Coronary artery (tissue), 2 donors: ENCODE measurements at places on chromosomes 11 and 22.

GRCh38 chr11:129023968-129024676 is 81.5 kb upstream of the TP53AIP1 start:
- DNase-seq, result no peak

DNA sequence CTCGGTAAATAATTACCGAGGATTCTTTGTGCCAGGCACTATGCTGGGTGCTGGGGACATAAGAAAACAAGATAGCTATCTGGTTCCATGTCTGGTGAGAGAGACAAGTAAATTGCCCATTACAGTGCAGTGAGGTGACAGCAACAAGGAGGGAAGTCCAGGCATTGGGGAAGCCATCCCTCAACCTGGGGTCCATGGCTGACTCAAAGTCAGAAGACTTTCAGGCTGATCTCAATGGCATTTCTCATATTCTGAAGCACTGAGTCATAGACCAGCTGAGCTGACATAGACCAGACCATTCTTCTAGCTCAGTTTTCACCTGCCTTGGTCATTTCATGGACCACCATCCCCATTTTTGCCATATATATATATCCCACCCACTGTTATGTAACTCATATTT is 158.8 kb downstream of the TTC17 start:
- DNase-seq, result no peak

DNA sequence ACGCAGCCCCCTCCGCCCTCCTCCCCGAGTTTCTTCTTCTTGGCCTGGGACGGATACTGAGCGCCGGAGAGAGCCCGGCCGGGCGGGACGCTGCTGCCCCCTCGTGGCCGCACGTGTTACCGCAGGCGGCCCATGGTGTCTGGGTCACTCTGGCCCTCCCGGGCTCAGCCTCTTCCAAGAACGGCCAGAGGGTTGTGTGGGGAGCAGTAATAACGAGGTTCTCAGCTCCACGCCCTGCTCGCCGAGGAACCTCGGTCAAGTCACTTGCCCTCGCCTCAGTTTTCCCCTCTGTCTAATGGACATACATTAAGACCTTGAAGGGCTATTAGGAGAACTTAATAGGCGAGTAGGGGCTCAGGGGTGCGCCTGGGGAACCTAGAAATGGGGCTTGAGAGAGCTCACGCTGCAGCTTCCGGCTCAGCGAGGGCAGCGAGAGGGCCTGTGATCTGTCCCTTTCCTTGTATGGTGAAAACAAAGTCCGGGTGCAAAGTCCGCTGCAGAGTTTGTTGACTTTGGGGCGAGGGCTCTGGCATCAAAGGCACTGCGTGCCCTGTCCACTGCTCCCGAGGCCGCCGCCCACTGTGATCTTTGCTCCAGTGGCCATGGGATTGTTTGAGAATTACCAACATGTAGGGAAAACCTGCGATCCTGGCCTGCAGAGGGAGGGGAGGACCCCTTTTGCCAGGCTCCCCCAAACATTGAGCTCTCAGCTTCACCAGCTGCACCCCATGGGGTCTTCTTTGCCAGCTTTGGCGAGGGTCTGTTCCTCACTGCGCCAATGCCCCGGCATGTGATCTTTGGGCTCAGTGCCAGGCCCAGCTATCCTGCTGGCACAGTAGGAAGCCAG is 14.4 kb upstream of the LRP5 start:
- DNase-seq, result no peak

DNA sequence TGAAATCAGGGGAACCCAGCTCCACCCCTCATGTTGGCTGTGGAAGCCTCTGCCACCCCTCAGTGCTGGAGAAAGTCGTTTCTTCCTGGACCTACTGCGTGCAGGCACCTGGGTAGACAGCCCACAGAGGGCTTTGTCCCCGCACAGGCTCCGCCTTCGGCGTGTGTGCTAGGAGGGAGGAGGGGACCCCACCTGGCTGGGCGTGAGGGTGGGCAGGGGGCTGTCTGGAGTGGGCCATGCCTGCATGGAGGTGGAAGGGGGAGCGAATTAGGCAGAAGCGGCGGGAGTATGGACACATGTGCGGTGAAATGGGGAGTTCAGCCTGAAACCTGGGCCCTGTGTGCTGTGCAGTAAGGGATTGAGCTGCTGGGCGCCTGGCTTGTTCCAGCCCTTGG is 49.3 kb downstream of the FBLN1 start:
- no peak for DNase-seq

DNA sequence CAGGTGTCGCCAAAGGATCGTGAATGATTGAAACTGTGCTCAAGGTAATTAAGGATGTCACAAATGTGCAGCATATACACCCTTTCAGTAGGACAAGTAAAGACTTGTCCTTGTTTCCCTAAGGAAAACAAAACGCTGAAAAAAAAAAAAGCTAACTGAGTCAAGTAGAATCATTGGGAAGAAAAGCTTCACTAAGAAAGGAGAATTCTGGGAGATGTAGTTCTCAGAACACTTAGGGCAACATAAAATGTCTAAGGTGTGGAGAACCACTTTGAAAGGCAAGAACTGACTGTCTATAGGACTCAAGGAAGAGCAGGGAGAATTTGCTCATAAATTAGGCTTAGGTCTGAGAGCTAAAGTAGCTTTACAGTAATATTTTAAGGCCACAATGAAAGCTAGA is 2.9 kb upstream of the OR5T1 start:
- DNase-seq, result no peak

DNA sequence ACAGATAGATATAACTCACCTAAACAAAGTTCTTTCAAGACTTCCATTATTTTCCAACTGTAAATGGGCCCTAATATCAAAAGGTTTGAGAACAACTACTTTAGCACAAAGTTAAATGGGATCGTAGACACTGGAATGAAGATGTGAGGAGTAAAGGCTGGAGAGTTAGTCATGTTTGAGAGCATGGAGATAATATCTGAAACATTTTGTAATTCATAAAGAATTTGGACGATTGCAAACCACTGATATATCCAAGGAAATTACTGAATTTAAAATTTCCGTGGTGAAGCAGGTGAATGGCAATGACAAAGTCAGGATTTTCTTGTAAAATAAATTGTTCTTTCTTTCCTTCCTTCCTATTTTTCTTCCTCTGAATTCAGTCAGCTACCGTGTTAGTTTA is 564.9 kb downstream of the CNTN5 start:
- no peak for DNase-seq

GRCh38 chr11:47565340-47566148 is at the start of gene PTPMT1:
Gene PTPMT1, plus strand, starts transcription at chr11:47565599. Its CDS starts 24 bp downstream, at chr11:47565623.
- DNase-seq, result no peak

- no peak for DNase-seq
These were observed 21.5 kb upstream of the TXNRD2 start for GRCh38 chr22:19962909-19963806.

DNA sequence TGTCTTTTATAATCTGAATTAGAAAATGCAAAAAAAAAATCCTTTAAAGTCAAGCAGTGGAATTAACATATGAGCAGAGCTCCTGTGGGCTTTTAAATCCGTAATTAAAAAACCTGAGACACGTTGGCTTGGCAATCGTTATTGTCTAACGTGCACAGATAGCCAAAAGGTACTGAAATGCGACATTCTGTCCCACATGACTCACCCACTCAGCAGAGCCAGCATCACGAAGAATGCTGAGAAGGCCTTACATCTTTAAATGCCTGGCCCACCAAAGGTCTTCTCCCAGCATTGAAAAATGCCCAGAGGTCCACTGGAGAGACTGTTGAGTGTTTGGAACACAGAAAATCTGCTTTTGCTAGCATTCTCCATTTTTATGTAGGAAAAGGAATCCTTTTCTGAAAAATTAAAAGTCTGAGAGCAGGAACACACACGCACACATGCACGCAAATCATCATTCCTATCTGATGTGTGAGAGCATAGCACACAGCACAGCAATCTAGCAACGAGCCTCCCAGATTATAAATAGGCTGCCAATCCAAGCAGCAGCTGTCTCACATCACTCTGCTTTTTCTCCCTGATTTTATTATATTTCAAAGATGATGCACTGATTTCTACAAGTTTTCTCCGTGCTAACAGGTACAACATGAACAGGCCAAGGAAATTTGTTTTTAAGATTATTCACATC is 94.5 kb downstream of the PHF21A start:
- DNase-seq, result no peak

GRCh38 chr11:26549176-26549575 is 22.9 kb downstream of the MUC15 start:
- DNase-seq, result no peak

DNA sequence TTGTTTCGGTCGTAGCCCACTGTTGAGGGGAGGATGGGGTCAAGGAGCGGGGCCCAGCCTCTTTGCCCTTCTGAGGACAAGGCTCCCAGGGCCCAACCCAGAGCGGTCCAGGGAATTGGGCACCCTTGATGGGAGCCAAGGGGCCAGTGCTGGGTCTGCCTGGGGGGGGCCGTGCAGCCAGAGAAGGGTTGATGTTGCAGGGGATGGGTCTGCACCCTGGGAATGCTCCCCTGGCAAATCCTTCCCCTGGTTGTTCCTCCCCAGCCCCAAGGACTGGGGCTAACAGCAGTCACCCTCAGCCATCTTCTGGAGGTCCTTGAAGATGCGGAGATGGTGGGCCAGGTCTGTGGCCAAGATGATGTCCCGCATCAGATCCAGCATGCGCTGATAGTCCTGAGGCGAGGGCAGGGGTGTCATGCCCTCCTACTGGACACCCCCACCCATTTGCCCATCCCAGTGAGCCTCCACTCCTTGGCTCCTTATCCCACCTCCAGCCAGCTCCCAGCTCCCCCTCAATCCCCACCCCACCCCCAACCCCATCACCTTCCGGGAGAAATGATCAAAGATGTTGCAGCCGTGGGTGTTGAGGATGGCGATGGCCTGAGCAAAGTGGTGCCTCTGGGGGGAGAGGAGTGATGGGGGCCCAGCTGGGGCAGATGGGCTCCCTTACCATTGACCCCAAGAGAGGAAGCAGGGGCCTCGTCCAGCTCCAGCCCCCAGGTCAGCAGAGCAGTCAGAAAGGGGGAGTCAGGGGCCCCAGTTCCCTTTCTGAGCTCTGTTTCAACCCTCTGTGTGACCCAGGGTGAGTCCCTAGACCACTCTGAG is 95.0 kb downstream of the PDE2A start:
- DNase-seq, result no peak

- peak; percentile 54 for DNase-seq
These were observed 124.3 kb upstream of the ALX4 start for GRCh38 chr11:44434191-44434590.

- DNase-seq, result no peak
These were observed 5.7 kb downstream of the IGSF22 start for GRCh38 chr11:18720091-18720807.

- no peak for DNase-seq
These were observed 38.9 kb downstream of the OR10A6 start for GRCh38 chr11:7892059-7892699.

DNA sequence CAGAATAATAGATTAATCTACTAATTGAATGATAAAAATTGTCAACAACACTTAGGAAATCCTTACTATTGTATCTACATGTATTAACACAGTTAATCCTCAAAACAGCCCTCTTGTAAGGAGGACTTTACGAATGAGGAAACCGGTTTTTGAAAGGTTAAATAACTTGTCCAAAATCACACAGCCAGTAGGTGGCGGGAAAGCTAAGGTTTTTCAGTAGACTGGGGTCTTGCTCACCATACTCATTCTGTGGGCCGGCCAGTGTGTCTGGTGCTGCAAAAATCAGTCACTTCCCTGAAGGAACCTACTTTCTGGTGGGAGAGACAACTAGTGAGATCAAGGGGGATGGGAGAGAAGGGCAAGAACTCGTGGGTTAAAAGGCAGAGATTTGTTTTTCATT is 3.8 kb downstream of the DCPS start:
- no peak for DNase-seq

DNA sequence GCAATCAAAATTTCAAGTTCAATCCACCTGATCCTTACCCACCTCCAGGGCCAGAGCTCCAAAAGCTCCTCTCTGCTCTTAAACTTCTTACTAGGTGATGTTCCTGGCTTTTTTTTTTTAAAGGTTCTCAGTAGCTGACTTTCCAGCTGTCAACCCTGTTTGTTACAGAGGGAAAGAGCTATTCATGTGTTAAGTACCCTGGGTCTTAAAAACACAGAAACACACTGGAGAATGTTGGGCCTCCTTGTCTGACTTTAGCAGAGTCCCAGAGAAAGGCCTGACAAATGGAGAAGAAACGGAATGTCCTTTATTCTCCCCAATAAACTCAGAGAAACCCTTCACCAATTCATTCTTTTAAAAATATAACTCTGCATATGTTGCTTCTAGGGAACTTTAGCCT is 3.2 kb downstream of the LRRC4C start:
- DNase-seq, result no peak

- peak; percentile 59 for DNase-seq
These were observed 70.8 kb downstream of the TBC1D22A start for GRCh38 chr22:46833228-46833627.

DNA sequence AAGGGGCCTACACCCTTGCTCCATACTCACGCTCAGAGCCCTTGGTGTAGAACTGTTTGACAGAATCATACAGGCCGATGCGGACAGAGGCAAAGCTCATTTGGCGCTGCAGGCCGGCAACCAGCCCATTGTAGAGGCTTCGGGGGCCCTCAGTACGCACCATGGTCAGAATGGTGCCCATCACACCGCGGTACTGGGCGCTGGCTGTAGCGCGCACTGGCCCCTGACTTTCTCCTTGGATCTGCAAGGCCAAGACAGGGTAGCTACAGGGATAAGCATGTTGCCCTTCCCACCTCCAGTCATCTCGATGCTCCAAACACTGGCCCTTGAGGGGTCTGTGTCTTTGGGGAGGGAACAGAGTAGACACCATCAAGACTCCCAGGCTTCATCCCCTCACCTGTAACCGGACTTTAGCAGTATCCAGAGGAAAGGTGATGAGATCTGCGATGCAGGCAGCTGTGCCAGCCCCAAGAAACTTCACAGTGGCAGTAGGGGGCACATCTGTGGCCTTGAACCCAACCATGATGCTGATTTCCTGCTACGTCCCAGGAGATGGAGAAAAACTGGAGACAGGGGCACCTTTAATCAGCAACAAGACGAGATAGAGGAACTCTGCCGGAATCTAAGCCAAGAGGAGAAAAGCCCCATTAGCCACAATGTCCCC is 4.7 kb downstream of the UCP2 start:
- no peak for DNase-seq

GRCh38 chr22:41469218-41469851 is 418 bp downstream of the ACO2 start:
- DNase-seq, result no peak

DNA sequence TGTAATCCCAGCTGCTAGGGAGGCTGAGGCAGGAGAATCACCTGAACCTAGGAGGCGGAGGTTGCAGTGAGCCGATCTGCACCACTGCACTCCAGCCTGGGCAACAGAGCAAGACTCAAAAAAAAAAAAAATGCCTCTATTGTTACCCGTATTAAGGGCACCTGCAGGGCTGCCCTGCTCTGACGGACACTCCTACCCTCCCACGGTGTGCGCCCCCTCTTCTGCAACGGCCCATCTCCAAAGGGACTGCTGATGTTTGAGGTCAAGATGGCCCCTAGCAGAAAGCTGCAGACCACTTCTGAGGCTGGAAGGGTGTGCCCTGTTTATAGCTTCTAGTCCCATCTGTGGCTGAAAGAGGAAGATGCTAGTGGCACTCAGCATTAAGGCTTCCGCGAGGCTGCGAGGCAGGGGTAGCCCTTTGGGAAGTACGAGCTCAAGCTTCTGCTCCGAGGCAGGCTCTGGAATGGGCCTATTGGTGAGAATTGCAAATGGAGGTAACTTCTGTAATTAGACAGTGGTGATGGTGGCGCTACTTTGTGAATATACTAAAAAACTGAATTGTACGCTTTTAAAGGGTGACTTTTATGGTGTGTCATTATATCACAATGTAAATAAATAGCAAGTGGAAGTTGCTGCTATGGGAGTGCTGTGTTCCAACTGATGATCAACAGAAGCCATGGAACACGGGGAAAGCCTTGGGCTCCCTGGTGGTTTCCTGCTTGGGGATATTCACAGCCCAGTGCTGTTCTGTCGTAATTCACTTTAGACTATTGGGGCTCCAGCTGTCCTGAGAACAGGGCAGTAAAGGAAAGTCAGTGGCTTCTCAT is 24.3 kb downstream of the ARFGAP2 start:
- no peak for DNase-seq
